WTC11 (cell line): ENCODE measurements at places on chromosomes 6 and 20. TPM values are rescaled to one million over a fixed set of nuclear protein-coding genes. Genes with fewer than 3 reads are reported as not detected.

FBXO5 gene
- total RNA-seq = 40.5 to 47.4 TPM (median 42.3 TPM) in 3 replicates

EEF1E1 gene
- total RNA-seq = 68.6 to 89.2 TPM (median 76.0 TPM) in 3 replicates

GRCh38 chr6:9766240-9766915 lies 648.5 kb downstream of the TFAP2A start:
- peaks cover 18% of the 10 kb centered on the region for H3K4me1 ChIP-seq
- no peak overlapping the region for H3K4me3 ChIP-seq
- no peaks in the 10 kb centered on the region for H3K36me3 ChIP-seq
- no peaks in the 10 kb centered on the region for H3K27me3 ChIP-seq
- H3K27ac ChIP-seq = no peak overlapping the region
- DNase-seq = no peak

DNA sequence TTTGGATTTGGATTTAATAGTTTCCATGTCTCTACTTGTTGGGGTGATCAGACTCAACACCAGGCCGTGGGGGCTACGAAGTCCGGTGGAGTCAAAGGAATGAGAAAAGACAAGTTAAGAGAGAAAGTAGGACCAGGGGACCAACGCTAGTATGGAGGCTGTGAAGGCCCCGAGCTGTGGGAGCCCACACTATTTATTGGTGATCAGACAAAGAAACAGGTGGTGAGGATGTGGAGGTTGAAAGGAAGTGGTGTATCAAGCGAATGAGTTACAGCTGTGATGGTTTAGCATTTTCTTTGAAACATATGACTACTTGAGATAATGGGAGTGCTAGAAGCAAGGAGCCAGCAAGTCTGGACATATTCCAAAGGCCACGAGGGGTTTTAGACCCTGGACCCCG lies 62.4 kb downstream of the AKAP7 start:
- H3K27me3 ChIP-seq = no peaks in the 10 kb centered on the region; the same call in 1 of the 2 replicates
- no peak overlapping the region for H3K4me3 ChIP-seq
- no peak for DNase-seq
- peaks cover 22% of the 10 kb centered on the region for H3K4me1 ChIP-seq
- peaks cover 15% of the 10 kb centered on the region for H3K36me3 ChIP-seq

DNA sequence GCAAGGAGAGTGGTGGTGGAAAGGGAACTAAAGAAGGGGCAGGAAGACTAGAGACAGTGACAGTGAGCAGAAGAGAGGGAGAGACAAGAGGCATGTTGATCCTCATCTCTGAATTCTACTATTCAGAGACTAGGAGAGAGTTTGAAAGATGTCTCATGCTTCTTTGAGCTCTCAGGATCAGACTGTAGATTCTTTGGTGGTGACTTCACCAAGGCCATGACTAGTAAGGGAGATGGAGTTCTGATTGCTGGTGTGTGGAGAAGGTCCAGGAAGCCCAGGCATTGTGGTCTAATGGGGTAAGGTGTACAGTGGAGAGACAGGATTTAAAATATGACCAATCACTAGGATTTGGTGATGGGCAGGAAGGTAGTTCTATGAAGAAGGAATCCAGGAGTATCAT lies 713 bp downstream of the WFDC9 start:
- DNase-seq = no peak
- no peak overlapping the region for H3K4me3 ChIP-seq
- H3K27me3 ChIP-seq = peaks cover 4% of the 10 kb centered on the region; the same call in 1 of the 2 replicates
- H3K4me1 ChIP-seq = peaks cover 8% of the 10 kb centered on the region

- DNase-seq = no peak
- H3K4me1 ChIP-seq = no peaks in the 10 kb centered on the region
- no peak overlapping the region for H3K27ac ChIP-seq
- H3K4me3 ChIP-seq = no peak overlapping the region
- peaks cover 3% of the 10 kb centered on the region; the same call in 1 of the 2 replicates for H3K27me3 ChIP-seq
These were observed 14.8 kb downstream of the PGK2 start for GRCh38 chr6:49772285-49772684.
